ENCODE measurements at places on chromosomes 12 and 14. TPM values are rescaled to one million over a fixed set of nuclear protein-coding genes. Genes with fewer than 3 reads are reported as not detected.

Gene RNASE7
- polyA plus RNA-seq: 0.04 TPM

GRCh38 chr14:61308198-61308597, 13.2 kb upstream of the PRKCH start:
- DNase-seq: no peak

- DNase-seq: no peak
These were observed 165.9 kb downstream of the KTN1 start for GRCh38 chr14:55745906-55746305.

Gene LETMD1
- polyA plus RNA-seq: 87.7 TPM

Gene KLRF1
- not detected for polyA plus RNA-seq

Gene TDRD9
- polyA plus RNA-seq: not detected

- peak; percentile 4 for DNase-seq
These were observed 68.2 kb upstream of the E2F7 start for GRCh38 chr12:77133566-77133965.

DNA sequence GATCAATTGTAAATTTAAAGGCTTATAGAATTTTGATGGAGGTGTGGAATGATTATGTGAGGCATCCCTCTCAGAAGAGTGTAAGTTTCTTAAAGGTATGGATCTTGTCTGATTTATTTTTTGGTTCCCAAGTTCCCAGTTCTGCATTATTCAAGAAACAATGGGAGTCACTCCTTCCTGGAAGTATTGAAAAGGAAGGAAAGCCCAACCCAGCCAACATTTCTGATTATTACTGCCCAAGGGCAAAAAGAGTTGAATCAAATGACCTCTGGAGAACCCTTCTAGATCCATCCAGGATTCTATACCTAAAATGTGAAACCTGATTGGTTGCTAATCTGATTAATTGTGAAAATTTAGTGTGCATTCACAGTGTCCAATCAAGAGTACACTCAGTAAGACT, 166.2 kb downstream of the ANO2 start:
- DNase-seq: no peak

GRCh38 chr12:20289520-20289919, 78.8 kb upstream of the PDE3A start:
- DNase-seq: no peak

DNA sequence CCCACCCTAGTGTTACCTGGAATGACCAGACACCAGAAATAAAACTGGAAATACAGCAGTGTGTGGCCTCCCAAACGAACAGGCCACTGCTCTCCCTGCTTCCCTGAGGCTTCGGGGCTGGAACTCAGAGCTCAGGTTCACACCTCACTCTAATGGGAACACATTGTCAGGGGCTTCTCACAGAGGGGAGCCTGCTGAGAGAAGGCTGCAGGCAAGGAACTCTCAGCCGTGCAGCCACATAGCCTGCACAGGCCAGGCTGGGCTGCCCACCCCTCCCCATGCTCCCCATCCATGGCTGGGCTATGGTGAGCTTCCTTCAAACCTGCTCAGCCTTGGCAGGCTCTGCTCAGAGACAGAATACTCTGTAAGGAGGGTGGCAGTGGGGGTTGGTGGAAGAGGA, 302.5 kb downstream of the EMP1 start:
- no peak for DNase-seq

GRCh38 chr12:13780453-13780852, 200.9 kb downstream of the GRIN2B start:
- no peak for DNase-seq

DNA sequence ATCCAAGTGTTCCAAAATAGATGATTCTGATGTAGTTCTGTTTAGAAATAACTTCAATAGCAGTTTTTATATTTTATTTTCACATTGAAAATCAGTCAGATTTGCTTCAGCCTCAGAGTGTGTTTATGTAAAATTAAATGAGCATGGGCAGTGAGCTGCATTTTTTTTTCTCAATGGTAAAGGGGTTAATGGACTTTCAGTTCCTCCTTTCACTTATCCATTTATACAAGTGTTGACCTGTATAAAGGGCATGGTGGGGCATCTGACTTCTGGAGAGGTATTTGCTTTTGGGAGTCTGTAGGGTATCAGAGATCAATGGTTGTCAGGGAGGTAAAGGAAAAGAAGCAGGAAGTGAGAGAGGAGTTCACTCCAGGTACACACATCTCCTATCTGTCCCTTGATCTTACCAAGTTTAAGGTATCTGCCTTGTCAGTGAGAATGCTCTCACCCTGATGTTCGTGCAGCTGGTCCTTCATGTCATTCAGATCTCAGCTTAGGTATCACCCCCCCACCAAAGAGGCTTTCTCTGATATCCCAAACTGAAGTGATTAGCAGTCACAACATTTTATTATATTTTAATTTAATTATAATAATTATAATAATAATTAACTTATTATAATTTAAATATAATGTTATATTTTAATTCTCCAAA, 181.6 kb upstream of the LMNTD1 start:
- no peak for DNase-seq

Gene CLMN
- 16.7 TPM for polyA plus RNA-seq
